ENCODE measurements at places on chromosomes 1 and 21.

DNA sequence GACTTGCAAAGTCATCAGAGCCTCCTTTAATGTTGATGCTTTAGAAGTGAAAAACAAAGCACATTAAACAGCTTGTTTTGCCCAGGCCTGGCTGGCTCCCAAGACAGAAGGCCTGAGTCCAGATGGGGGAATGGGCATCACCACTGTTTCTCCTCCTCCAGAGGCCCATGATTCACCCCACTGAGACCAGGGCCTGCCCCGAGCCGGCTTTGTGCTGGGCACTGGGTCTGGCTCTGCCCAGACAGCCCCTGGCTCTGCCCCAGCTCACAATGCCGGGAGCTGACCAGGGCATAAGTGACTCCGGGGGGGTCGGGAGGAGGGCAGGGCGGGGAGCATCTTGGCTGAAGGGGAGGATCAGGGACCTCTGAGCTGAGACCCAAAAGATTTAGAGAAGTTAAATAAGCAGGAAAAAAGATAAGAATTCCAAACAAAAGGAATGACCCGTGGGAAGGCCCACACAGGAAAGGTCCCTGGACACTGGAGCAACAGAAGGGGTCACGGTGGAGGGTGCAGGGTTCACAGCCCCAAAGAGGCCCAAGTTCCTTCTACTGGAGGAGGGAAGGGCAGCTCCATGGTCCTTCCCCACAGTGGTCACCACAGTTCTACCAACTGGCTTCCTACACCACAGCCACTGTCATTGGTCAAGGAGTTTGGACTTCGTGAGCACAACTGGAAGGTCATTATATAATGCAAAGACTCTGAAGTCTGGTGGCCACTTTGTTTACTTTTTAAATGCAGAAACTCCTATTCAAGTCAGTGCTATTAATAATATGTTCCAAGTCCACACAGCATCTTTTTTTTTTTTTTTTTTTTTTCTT is 5.5 kb downstream of the C2CD2 start:
- DNase-seq, result no peak

DNA sequence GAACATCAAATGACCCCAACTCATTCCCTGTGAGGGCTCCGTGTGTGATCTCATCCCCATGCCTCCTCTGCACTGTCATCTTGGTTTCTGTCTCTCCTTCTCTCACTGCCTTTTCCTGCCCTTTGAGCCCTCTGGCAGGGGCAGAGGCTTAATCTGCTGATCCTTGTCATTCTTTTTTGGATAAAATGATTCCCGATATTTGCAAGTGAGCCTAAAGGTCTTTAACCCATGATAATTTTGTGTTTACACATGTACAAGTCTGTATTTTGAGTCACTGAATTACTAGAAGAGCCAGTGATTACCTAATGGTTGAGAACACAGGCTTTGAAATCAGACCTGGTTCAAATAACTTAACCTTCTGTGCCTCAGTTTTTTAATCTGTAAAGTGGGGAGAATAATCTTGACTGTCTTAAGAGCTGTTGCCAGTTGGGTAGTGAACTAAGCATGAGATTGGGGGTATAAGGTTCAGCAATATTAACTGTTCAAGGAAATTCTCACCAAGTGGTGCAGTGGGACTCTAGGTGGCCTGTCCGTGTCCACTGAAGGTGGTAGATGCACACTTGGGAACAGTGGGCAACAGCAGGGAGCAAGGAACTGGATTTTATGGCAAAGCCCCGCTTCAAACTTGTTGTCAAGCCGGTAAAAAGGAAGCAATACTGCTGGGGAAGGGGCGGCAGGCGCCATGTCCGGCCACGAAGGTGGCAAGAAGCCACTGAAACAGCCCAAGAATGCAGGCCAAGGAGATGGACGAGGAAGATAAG is 1.6 kb downstream of the ECHDC2 start:
- DNase-seq, result no peak

DNA sequence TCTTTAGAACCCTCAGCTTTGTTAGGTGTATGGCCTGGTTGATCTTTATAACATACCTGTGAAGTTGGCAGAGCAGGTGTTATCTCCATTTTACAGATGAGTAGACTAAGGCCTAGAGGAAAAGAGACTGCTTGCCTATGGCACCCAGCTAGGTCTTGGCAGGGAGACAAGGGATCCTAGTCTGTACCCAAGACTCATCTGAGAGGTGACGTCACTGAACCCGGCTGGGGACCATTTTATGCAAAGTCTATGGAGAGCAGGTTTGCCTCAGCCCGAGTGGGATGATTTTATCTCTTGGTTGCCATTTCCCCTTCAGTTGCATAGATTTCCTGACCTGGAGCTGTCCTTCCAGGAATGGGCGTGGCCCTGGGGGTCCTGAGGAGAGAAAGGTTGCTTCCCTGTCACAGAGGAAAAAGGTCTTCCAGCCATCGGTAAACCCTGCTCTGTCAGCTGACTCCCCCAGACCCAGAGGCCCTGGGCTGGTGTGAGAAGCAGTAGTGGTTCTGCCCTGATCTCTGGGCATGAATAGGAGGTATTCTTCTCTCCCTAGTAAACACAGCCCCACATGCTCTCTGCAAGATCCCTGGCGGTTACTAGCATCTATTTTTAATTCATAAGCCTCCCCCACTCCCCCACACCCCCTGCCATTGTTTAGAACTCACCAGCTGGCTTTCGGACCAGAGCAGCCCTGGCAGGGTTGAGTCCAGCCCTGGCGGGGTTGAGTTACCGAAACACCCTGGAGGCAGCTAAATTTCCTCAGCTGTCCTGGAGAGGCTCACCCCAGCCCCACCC is 19.6 kb downstream of the TMCC2 start:
- DNase-seq, result no peak

DNA sequence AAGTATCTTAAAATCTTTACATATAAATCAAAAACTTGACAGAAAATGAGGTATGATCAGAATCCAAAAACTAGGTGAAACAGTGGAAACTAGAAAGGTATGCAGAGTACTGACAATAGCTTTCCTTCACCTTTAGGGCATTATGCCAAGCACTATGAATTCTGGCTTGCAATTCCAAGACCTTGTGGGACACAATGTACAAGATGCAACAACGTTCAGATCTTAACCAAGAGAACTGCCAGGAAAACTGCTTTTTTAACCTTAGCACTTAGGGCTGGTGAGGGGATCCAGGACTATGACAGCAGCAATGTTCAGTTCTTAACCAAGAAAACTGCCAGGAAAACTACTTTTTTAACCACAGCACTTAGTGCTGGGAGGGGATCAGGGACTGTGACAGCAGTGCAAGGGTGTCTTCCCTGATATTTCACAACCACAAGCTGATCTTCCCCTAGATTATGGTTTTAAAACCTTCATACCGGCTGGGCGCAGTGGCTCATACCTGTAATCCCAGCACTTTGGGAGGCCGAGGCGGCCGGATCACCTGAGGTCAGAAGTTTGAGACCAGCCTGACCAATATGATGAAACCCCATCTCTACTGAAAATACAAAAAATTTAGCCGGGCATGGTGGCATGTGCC is 22.3 kb downstream of the FOXJ3 start:
- no peak for DNase-seq

GRCh38 chr1:230031131-230031530 is 35.9 kb upstream of the GALNT2 start:
- DNase-seq, result no peak

DNA sequence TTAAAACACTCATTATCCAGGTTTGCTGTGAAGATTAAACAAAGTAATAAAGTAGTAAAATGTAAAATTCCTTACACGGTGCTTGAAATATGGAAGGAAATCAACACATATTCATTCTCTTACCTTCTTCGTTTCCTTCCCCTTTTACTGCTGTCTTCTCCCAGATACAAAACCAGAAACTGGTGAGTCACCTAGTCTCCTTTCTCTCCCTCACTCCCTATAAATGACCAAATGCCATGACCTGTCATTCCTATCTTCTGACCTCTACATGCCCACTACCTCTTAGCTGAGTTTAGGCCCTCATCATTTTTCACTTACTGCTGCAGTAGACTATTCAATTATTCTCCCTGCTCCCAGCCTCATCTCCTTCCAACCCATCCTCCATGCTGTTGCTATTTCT is 4.3 kb upstream of the NR1I3 start:
- DNase-seq, result no peak

DNA sequence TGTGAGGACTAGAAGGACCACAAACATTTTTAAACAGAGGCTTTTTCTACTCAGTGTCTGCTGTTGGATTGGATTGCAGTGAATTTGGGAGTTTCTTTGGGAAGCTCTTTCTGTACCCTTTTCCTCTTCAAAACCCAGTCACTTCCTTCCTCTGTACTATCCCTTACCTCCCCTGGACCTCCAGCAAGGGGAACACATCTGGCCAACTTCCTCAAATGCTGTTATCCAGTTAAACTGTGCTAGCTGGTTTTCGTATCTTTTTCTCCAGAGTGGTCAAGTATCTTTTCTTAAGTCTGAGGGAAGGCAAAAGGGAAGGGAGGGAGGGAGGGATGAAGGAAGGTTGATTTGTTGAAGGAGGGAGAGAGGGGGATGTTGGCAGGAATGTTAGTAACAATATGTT is 99.2 kb upstream of the TNR start:
- DNase-seq, result no peak

GRCh38 chr1:160619742-160620277 is 27.0 kb downstream of the SLAMF1 start:
- no peak for DNase-seq

DNA sequence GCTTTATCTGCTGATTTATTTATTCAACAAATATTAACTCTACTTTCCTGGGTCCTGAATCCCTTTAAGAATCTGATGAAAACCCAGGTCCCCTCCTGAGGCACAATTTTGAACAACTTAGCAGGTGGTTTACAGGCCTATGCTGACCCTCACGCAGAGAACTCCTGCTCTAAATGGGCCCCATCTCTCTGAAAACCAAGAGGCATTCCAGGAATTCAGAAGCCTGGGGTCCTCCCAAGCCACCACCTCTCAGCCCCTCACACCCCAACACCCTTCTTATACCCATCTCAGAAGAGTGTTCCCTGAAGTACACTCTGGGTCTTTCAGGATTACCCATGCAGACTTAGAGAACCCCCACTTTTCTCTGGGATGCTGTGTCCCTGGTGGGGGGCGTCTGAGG is 34.5 kb downstream of the LHX4 start:
- DNase-seq, result no peak

- DNase-seq, result no peak
These were observed 175.9 kb upstream of the KCND3 start for GRCh38 chr1:112165375-112165774.

GRCh38 chr1:201537891-201538611 is 876 bp upstream of the NAV1 start:
- DNase-seq, result no peak

- DNase-seq, result no peak
These were observed 29.9 kb upstream of the EXO1 start for GRCh38 chr1:241817956-241818612.

- no peak for DNase-seq
These were observed 2.5 kb downstream of the UCK2 start for GRCh38 chr1:165829888-165830287.

GRCh38 chr1:218659911-218660677 is 315.0 kb downstream of the TGFB2 start:
- no peak for DNase-seq

- no peak for DNase-seq
These were observed 1202.9 kb downstream of the NCAM2 start for GRCh38 chr21:22201126-22201525.

DNA sequence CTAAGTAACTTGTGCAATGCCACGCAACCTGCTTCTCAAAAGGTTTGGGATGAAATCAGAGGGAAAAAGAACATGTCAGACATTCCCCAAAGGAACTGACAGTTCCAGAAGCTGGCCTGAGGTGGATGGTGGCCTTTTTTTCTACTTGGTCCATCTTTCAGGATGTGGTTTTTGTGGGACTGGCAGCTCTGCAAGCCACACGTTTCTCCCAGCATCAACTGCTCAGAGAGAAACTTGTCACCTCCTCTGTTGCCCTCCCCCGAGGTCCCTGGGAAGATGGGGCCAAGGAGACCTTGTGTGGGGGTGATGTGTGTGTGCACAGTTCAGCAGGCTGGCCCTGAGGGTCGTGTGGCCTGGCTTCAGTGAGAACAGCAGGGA is 2.5 kb upstream of the DHRS3 start:
- no peak for DNase-seq

GRCh38 chr1:156480411-156481192 is 20.0 kb downstream of the MEF2D start:
- no peak for DNase-seq

GRCh38 chr1:117582451-117582850 is 23.4 kb upstream of the TENT5C start:
- no peak for DNase-seq

- no peak for DNase-seq
These were observed 32.1 kb downstream of the PCSK9 start for GRCh38 chr1:55071477-55071876.

DNA sequence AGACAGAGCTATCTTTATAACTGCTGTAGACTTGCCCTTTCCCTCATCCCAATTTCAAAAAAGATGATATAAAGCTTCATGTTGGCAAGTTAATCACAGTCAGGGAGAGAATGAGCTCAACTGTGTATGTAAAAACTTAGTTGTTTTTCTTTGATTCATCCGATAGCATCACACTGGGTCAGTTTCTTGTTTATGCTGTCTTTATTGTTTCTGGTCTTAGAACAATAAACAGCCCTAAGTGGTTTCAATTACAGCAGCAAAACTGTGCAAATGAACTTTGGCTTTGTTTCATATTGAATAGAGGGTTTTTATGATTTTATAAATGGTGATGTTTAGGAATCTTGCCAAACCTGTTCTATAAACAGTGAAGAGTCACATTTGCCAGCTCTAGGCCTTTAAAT is 423.8 kb upstream of the CXADR start:
- DNase-seq, result no peak

GRCh38 chr1:204254031-204254661 is 40.4 kb upstream of the GOLT1A start:
- no peak for DNase-seq

GRCh38 chr1:16300436-16300835 is 51.8 kb downstream of the FBXO42 start:
- no peak for DNase-seq

DNA sequence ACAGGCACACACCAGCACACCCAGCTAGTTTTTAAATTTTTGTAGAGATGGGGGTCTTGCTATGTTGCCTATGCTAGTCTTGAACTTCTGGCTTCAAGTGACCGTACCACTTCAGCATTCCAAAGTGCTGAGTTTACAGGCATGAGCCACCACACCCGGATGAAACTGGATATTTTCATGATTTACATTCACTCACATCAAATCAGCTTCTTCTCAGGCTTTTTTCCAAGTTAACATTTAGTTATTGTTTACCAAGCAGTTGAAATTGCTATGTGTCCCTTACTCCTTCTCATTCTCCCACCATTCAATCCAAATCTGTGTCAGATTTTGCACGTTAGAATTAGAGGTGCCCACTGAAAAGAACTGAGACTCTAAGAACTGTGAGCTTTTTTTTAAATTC is 18.4 kb downstream of the RIT1 start:
- DNase-seq, result no peak

GRCh38 chr21:33761441-33762036 is 119.2 kb downstream of the ITSN1 start:
- DNase-seq, result no peak

All from NCI-H187 treated with DMSO at 0.1 percent for 48 hours (cell line).